ENCODE measurements at places on chromosomes 5 and 9.

GRCh38 chr5:31823472-31823871 lies 184.5 kb downstream of the PDZD2 start:
- DNase-seq, result no peak

DNA sequence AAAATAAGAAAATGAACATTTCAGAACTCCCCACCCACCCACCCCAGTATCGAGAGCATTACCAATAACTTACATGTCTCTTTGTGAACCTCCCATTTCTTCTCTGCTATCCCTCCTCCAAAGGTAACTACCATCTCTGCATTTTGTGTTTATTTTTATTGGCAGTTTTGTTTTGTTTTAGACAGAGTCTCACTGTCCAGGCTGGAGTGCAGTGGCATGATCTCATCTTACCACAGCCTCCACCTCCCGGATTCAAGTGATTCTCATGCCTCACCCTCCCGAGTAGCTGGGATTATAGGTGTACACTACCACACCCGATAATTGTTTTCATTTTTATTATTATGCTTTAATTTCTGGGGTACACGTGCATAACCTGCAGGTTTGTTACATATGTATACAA lies 21.7 kb upstream of the GLIS3 start:
- DNase-seq, result no peak

DNA sequence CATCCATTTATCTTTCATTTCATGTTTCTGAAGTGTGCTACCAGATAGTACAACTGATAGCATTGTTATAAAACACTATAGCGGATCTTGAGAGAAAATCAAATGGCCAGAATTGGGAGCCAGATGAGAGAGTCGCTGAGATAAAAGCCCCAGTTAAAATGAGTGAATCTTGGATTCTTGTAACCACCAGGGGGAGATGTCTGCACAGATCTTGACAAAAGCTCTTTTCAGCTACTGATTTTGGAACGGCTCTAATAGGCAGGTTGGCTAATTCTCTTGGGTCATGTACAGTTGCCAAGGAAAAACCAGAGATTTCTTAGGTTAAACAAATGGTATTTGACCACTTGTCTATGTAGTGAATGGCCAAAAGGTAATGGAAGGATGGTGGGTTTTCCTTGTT lies 21.7 kb downstream of the F2RL2 start:
- DNase-seq, result no peak

DNA sequence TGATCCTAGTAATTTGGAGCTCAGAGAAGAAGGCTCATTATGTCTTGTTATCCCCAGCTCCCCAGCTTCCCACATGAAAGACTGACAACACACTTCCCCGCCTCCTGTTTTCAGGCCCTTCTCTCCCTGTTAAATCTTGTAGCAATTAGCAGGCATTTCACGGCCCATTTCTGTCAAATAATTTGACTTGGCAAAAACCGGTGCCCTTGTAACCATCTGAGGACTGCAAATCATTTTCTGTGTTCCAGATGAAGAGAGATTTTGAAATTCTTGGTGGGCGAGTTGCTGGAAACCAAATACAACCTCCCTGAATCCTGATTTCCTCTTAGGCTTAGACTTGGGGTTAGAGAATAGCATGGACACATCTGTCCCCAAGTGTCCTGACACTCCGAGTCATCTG lies 109.7 kb downstream of the MSX2 start:
- no peak for DNase-seq

- DNase-seq, result no peak
Observed at GRCh38 chr5:92641031-92641962, 939.7 kb downstream of the NR2F1-AS1 start.

DNA sequence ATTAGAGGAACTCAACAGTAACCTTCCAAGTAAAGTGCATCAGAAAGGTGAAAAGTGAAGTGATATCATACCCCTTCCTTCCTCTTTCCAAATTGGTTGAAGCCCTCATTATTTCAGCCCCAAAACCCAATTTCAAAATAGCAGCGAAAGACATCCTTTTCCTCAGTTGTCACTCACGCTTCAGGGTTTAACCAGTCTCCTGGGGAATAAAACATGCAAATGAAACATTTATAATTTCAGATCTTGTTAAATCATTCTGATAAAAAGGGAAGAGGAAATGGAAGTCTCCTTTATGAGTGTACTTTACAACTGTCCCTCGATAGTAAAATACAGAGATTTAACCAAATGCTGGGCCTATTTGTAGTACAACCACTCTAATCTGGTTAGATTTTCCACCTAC lies 22.5 kb downstream of the TRPM6 start:
- no peak for DNase-seq

- DNase-seq, result no peak
Observed at GRCh38 chr9:2810420-2811075, 33.3 kb downstream of the PUM3 start.

DNA sequence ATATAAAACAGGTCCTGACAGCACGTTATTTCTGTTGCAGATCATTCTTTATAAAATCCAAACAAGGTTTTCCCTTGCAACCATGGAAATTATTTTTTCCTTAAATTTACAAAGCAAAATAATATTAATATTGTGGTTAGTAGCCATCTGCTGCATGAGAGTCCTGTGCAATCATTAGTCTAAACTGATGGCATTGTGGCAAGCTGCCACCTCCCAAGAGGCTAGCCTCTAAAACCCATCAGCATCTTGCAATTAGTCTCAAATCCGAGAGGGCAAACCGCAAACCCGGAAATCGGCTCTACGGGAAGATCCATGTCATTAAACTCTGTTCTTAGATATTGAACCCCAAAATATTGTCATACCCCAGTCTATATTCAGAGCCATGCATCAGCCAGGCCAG lies 11.3 kb upstream of the CDH6 start:
- DNase-seq, result no peak

GRCh38 chr5:128965011-128965637 lies at the start of gene SLC27A6:
Gene SLC27A6, plus strand, starts transcription at chr5:128965488. Its CDS starts 650 bp downstream, at chr5:128966138.
- no peak for DNase-seq

DNA sequence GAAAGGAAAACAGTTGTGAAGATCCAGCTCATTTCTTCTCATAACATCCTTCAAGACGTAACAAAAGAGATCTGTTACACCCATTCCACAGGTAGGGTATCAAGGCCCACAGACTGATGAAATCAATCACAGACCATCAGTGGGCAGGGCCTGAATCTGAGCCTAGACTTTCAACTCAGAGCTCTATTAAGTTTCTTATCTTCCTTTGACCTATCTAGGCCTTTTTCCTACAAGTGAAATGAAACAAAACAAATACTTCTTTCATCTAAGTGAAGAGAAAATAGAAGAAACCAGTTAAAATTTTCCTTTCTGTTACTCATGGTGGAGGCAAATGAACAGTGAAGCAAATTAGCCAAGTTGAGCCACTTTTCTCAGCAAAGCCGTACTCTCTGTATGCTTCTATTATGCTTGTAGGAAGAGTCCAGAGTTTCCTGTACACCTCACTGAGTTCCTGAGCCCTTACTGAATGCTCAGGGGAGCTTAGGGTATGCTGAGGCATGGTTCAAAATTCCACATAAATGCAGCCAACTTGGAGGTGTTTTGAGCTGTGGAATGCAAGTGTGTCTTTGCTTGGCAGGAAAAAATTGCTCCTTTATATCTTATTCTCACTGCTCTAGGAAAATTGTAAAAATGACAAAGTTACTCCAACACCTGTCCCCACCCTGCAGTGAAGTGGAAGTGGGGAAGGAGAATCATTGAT lies 91.9 kb downstream of the FEM1C start:
- DNase-seq, result no peak

DNA sequence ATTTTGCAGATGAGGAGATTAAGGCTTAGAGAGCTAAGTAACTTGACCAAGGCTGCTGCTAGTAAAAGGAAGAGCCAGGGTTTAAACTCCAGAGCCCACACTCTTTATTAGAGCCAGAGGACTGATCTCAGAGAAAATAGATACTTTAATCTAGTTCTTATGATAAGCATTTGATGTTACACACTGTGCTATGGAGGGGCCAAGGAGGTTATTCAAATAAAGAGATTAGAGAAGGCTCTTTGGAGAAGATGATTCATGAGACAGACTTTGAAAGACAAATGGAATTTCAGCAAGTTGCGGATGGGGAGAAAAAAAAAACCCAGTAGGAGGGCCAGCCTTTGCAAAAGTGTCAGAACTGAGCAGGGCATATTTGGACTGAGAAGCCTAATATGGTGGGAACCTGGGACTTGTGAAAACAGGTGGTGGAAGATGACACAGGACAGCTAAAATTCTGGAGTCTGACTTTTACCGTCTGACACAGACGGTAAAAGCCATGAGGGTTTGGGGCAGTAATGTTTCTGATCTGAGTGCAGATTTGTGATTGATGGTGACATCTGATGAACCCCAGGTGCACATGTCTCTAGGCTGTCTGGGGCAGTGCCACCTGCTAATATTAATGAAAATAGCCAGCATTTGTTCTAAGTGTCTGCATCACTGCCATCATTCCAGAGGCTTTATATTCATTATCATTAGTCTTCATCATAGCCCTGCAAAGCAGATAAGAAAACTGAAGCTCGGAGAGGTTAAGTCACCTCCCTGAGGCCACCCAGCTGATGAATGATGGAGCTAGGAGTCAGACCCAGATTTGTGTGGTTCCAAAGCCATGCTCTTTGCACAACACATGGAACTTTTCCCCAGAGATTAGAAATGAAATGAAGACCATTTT lies 65.3 kb upstream of the CXCL14 start:
- no peak for DNase-seq

DNA sequence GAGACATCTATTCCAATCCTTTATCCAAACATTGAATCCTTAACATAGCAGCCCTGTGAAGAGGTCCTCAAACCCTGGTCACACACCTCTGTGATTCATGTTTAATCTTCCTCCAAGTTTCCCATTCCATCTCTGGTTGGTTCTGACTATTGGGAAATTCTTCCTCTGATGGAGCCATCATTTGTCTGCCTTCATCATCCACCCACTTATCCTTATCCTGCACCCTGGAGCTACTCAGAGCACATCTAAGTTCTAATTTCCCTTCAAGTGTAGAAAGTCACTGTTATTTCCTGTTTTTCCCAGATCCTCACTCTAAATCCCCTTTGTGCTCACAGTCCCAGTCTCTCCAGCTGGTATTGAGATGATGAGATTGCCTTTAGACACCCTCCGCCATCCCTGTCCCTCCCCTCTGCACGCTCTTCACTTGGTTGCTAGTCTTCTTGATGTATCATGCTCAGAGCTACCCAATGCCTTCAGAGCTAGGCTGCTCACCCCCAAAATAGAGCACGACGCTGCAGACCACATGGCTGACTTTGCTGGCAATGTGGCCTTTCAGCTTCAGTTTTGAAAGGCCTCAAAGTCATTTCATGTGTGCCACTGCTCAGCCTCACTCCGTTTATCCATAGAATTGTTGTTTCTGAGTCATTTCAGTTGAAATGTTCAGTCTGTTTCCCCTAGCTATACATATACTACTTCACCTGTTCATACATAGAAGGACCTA lies 154.3 kb downstream of the PALM2AKAP2 start:
- DNase-seq, result no peak

- no peak for DNase-seq
Observed at GRCh38 chr5:5602554-5602953, 180.1 kb downstream of the ICE1 start.

DNA sequence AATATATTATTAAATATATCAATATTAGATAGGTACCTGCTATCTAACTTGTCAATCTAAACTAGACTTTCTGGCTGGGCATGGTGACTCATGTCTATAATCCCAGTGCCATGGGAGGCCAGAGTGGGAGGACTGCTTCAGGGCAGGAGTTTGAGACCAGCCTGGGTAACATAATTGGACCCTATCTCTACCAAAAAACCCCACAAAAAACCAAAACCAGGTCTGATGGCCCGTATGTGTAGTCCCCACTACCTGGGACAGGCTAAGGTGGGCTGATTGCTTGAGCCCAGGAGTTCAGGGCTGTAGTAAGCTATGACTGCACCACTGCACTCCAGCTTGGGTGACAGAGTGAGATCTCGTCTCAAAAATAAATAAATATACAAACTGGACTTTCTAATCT lies 55.0 kb downstream of the PJA2 start:
- DNase-seq, result no peak

DNA sequence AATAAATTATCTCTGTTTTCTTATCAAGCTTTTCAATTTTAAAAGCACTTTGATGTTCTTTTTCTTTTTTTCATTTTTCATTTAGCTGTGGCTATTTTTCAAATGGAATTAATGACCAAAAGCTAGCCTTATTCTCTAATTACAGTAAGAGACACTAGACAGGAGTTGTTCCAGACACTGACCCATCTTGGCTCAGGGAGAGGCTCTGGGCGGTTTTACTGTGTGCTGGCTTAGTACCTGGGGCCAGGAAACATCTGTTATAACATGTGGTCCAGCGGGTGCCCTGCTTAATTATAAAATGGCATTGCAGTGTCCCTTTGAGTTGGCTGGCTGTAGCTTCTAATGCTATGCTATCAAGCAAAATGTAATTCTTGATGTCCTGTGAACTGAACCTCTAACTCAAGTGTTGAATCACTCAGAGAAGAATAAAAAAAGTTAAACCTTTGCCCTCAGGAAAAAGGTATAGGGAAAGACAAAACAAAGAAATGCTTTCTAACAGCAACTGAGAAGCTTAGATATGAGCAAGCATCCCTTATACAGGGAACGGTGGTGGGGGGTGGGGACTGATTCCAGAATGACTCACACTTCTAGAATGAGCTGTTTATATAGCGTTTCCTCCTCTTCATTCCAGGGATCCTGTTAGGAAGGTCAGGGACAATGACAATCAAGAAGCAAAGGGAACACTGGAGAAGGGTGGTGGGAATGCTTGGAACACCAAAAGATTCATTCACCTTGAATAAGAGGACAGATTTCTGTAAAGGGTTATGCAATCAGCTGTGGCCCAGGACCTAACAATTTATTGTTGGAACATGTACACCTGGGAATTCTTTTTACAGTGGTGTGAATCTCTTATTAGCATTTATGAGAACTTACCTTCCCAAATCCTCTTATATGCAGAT lies 58.7 kb upstream of the NFIB start:
- DNase-seq, result no peak

DNA sequence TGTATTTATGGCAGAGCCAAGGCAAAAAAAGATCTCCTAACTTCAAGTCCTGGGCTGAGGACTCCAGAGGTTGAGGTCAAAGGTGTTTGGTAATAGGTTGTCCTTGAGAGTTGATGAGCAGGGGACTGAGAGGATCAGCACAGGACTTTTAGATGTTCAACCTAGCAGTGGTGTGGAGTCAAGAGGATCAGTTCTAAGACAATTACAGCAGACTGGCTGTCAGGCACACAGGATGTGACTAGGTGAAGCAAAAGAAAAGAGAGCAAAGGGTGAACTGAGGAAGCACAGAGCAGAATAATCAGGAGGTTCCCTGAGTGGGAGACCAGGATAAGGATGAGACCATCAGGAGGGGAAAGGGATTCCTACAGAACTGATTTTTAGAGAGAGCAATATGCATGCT lies 10.9 kb downstream of the GZMA start:
- DNase-seq, result no peak

DNA sequence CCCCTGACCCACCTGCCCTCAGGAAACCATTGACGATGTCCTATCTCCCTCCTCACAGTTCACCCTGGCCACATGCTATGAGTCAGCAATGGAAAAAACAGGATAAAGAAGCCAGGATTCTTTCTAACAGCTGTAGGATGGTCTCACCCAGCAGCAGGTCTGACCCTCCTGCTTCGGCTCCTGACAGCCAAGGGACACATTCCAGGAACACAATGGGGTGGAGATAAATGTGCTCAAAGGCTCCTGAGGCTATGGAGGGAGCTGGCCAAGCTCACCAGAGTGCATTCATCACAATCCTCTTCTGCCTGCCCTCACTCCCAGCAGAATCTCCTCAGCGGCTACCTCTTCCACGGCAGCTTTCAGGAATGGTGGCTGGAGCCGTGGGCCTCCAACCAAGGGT lies 170.3 kb downstream of the PJA2 start:
- no peak for DNase-seq

- DNase-seq, result no peak
Observed at GRCh38 chr9:128408963-128409431, 11.7 kb upstream of the CERCAM start.

GRCh38 chr9:85530721-85531120 lies 211.0 kb downstream of the AGTPBP1 start:
- DNase-seq, result no peak

Data from stimulated activated CD8-positive, alpha-beta memory T cell treated with anti-CD3 and anti-CD28 coated beads, Interleukin-7, amount 100 ng/mL, for 48 hours (primary cell).